ENCODE measurements at places on chromosomes 2 and 18.

DNA sequence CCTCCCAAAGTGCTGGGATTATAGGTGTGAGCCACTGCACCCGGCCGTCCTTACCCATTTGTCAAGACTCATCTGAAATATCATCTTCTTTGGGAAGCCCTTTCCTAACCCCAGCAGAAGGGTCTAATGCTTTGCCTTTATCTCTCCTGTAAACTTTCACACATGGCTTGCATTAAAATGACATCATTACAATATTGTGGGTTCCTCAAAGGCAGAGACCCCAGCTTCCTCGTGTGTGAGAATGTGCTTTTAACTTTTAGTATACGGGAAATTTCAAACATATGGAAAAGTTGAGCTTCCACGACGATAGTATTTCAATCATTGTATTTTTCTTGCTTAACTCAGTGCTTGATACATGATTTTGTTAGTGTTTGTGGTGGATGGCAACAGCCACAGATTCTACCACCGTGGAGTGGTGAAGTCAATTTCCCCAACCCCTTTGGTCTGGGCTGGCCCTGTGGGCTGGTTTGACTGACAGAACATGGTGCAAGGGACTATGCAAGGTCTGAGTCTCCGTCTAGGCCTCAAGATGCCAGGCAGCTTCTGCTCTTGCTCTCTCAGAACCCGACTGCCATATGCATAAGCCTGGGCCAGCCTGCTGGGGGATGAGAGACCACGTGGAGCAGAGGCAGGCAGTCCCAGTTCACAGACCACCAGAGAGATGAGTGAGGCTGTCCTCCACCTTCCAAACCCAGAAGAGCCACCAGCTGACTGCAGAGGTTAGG lies 39.9 kb downstream of the NGEF start:
- DNase-seq: no peak

DNA sequence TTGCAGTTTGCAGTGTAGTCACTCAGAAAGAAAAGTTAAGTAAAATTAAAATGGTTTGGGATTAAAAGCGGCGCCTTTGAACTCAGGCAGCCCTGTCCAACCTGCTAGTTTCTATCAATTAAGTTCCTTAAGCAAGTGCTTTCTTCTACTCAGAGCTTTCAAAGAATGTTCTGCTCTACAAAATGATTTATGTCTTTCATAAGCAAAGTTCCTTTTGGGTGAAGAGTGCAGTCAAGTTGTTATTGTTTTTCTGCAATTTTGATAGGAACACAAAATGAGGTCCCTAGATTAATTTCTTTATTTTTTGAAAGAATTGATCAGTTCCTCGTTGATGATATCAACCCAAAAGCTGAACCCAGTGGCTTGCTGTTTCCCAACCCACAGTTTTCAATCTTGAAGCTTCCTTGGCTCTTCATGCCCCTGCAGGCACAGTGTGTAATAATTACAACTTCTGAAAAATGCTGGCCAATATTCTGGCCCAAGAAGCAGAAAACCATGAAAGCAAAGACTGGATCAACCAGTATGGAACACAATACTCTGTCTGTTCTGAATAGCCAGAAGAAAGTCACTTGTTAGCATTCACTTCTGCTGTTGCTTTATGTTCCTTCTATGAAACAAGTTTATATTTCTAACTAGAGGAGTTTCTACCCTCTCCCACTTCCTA lies 89.1 kb downstream of the TGIF1 start:
- DNase-seq: no peak

- no peak for DNase-seq
Measured at GRCh38 chr2:52859065-52859464, 908.5 kb upstream of the CHAC2 start.

- no peak for DNase-seq
Measured at GRCh38 chr2:54546518-54546917, 90.4 kb downstream of the SPTBN1 start.

GRCh38 chr18:25962176-25962575 lies 128.2 kb downstream of the SS18 start:
- no peak for DNase-seq

DNA sequence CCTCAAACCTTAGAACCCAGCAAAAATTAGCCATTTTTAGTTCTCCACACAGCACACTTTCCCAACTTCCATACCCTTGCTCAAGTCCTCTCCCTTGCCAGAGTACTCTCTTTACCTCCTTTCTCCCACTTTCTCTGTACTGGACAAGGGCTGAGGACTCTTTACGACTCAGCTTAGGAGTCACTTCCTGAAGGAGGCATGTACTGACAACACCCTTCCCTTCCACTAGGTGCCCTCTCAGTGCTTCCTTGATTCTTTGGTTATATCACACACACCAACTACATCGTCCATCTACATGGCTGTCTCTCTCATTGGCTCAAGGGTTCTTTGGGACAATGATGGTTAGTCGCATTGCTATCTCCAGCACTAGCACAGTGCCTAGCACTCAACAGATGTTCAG lies 5.2 kb upstream of the C18orf63 start:
- no peak for DNase-seq
